ENCODE measurements at places on chromosomes 6 and 20. TPM values are rescaled to one million over a fixed set of nuclear protein-coding genes. Genes with fewer than 3 reads are reported as not detected.
A peak's percentile ranks its signal among the peaks of the same experiment; 100 is the strongest.

Gene XKR7
- not detected for total RNA-seq

Gene PRSS16
- not detected for total RNA-seq

Gene DEF6
- total RNA-seq, result 10.0 TPM

GRCh38 chr6:98047871-98048270 lies 764.9 kb upstream of the MMS22L start:
- no peaks in the 10 kb centered on the region for H3K27me3 ChIP-seq
- no peak overlapping the region for H3K27ac ChIP-seq
- no peaks in the 10 kb centered on the region for H3K4me1 ChIP-seq
- H3K36me3 ChIP-seq, result no peaks in the 10 kb centered on the region
- no peak overlapping the region for H3K4me3 ChIP-seq
- DNase-seq, result no peak

DNA sequence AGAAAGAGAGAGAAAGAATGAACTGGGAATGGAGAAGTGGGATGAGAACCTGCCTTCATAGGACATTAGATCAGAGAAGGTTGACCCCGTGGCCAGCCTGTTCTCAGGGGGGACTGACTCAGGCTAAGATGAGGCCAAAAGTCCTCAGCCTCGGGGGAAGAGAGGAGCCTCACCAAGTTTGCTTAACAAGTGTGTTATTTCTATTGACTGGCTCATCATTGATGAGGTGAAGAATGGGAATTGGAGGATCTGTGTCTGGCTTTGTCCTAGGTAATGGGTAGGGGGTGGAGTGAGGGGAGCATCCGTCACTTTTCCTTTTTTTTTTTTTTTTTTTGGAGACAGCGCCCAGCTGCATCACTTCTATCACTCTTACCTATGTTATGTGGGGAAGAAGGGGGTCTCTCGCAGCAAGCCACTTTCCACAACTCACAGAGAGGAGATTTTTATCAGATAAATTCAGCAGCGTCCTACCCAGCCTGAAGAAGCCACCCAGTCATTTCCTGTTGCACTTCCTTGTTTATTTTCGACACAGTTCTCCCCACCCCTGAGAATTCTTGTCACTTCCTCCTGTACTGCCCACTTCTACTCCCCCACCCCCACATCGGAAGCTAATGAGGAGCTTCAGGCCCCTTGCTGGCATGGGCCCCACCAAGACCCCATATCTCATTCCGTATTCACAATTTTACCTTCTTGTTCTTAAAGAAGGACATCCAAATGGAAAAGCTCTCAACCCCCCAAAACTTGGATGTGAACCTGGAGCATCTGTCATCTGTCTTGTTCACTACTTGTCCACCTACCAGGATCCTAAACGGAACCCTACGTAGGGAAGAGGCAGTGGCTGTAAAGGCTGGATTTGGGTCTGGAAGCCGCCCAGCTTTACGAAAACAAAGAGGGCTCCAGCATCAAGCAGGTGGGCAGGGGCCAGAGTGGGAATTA lies 2.8 kb upstream of the RNASET2 start:
- H3K27ac ChIP-seq, result peak overlapping the region; percentile 89
- H3K4me1 ChIP-seq, result peaks cover 76% of the 10 kb centered on the region
- H3K4me3 ChIP-seq, result peak overlapping the region; percentile 99
- H3K36me3 ChIP-seq, result no peaks in the 10 kb centered on the region

- DNase-seq, result no peak
- no peaks in the 10 kb centered on the region for H3K4me1 ChIP-seq
- no peaks in the 10 kb centered on the region for H3K27me3 ChIP-seq
These were observed 16.9 kb upstream of the ANGPT4 start for GRCh38 chr20:933029-933428.

GRCh38 chr6:16694781-16695578 lies 66.3 kb downstream of the ATXN1 start:
- H3K4me1 ChIP-seq, result peaks cover 62% of the 10 kb centered on the region
- no peak overlapping the region for H3K4me3 ChIP-seq
- no peaks in the 10 kb centered on the region for H3K27me3 ChIP-seq
- no peak for DNase-seq
- 0 out of 3 replicates have a peak, but pooled peaks cover 3% of the 10 kb centered on the region for H3K36me3 ChIP-seq

Gene ZC2HC1B
- total RNA-seq, result not detected

DNA sequence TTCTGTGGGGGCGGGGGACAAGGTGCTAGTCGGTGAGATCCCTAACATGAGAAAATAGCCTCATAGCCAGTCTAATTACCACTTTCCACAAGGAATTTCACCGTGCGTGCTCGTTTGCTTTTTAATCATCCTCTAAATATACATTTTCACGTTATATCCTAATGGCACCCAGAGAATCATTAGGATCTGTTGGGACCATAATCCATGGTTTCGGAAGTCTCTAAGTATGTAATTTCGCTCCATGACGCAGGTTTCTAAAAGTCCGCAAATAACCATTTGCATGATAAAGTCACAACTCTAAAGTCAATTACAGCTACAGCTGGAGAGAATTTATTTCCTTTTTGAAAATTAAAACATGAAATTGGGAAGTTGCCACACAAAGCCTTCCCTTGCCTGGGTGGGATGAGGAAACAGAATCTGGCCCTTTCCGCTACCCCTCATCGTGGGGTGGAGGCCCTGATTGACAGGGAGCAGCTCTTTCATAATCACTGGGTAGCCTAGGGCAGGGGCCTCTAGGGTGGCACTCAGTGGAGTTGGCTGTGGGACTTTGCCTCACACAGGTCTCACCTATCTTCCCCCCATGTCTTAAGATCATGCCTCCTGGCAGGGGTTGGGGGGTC lies 81.9 kb downstream of the LRFN2 start:
- no peak overlapping the region for H3K4me3 ChIP-seq
- no peak for DNase-seq
- no peaks in the 10 kb centered on the region for H3K4me1 ChIP-seq
- peaks cover 2% of the 10 kb centered on the region for H3K27me3 ChIP-seq
- H3K27ac ChIP-seq, result no peak overlapping the region
- H3K36me3 ChIP-seq, result no peaks in the 10 kb centered on the region

Gene EPHA7
- total RNA-seq, result not detected

Data from HepG2 (cell line).